ENCODE measurements at places on chromosomes 2 and 18.

DNA sequence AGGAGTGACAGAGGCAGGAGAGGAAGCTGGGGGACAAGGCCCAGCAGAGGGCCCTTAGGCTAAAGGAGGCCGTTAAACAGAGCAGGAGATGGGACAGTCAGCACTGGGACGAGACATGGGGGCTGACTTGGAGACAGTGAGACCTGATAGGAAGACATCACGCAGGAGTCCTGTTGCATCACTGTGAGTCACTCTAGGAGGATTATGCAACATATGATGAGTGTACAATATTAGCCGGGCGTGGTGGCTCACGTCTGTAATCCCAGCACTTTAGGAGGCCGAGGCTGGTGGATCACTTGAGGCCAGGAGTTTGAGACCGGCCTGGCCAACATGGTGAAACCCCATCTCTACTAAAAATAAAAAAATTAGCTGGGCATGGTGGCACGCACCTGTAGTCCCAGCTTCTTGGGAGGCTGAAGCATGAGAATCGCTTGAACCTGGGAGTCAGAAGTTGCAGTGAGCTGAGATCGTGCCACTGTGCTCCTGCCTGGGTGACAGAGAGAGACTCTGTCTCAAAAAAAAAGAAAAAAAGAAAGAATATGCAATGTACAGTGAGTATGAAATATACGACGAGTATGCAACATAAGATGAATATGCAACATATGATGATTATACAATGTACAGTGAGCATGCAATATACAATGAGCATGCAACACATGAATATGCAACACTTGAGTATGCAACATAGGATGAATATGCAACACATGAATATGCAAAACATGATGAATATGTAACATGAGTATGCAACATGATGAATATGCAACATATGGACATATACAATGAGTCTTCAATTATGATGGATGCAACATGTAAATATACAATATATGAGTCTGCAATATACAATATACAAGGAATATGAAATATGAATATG lies 83.3 kb upstream of the ID2 start:
- peak; percentile 73 for DNase-seq

DNA sequence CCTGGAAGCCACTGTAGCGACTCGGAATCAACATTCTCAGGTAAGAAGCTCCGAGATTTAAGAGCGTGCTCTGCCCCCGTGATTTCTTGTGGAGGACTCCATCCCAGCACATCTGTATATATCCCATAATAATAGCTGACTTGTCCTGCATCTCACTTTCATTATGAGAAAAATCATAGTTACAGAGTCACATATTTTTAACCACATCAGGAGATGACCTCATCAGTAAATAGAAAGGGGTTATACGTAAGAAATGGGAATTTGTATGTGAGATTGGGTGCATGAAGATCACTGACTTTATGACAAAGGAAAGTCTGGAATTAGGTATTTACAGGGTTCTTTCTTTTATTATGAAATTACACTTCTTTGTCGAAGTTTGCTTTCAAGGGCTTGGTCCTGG lies 16.4 kb upstream of the TMEM18 start:
- DNase-seq: no peak

DNA sequence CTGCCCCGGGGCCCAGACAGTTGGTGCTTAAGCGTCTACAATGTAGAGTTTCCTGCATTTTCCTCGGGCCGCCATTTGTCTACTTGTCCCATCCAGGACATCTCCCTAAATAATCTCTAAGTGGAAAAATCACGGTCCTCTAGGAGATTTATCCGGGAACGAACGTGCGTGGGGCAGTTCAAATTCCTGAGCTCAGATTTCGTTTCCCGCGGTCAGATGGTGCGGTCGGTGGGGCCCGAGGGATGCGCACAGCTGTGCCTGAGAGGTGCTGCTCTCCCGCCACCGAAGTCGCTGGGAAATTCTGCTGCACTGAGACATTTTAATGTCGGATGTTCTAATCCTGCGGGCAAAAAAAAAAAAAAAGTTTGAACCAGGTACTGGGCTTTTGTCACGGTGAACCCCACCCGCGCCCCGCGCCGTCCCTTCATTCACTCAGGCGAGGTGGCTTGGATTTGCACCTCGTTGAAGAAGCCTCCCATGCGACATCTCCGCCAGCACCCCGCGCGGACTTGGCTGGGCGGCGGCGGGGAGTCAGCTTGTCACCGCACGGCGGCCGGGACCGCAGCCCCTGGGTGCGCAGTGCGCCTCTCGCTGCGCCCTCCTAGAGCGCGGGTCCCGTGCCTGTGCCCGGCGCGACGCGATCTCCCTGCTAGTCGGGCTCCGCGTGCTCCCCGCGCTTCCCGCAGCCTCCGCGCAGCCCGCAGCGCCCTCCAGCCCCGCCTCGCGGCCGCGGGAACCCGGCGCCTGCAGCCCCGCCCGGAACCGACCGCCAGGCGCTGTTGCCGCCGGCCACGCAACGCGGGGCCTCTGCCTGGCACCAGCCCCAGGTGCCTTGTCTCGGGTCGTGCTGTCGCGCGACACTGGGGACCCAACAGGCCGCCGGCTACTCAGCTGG lies 191.9 kb upstream of the TCF4 start:
- no peak for DNase-seq

GRCh38 chr18:55114876-55115275 lies 155.6 kb upstream of the CCDC68 start:
- DNase-seq: no peak

GRCh38 chr2:231343006-231343710 lies 52.4 kb upstream of the B3GNT7 start:
- no peak for DNase-seq

DNA sequence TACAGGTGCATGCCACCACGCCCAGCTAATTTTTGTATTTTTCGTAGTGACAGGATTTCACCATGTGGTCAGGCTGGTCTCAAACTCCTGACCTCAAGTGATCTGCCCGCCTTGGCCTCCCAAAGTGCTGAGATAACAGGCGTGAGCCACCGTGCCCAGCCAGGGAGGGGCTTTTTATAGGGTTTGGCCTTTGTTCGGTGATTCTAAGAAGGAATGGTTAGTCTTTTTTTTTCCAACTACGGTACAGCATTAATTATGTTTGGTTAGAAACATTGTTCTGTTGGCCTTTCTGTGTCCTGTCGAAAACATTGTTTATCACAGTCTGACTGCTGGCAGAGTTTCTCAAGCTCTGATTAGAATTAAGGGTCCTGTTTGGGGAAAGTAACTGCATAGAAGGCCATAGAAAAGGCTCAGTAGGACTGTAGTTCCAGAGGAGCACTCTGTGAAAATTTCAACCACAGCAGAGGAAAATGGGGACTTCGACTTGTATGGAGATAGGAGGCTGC lies 19.3 kb upstream of the SMCHD1 start:
- no peak for DNase-seq

GRCh38 chr18:59778434-59778833 lies 81.2 kb upstream of the CCBE1 start:
- DNase-seq: no peak

DNA sequence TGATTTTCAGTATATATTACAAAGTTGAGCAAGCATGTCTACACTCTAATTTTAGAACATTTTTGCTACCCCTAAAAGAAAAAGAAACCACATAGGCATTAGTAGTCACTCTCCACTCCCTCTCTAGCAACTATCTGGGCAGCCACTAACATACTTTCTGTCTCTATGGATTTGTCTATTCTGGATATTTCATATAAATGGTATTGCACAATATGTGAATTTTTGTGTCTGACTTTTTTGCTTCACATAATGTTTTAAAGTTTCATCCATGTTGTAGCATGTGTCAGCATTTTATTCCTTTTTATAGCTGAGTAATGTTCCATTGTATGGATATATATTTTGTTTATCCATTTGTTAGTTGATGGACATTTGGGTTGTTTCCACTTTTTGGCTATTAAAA lies 232.5 kb upstream of the CTAGE1 start:
- no peak for DNase-seq

- no peak for DNase-seq
These were observed 1.8 kb downstream of the RNPEPL1 start for GRCh38 chr2:240569998-240570530.

- DNase-seq: no peak
These were observed 113.8 kb upstream of the EPAS1 start for GRCh38 chr2:46183426-46183825.

All from HCT116 (cell line).